H7 (cell line): ENCODE measurements at places on chromosomes 2 and 18.

GRCh38 chr2:163646687-163647086 lies 89.1 kb downstream of the FIGN start:
- DNase-seq = no peak

- DNase-seq = no peak
These were observed 437.3 kb upstream of the SMIM21 start for GRCh38 chr18:75864816-75865215.

- DNase-seq = no peak
These were observed 961 bp downstream of the RBM43 start for GRCh38 chr2:151260573-151261230.

DNA sequence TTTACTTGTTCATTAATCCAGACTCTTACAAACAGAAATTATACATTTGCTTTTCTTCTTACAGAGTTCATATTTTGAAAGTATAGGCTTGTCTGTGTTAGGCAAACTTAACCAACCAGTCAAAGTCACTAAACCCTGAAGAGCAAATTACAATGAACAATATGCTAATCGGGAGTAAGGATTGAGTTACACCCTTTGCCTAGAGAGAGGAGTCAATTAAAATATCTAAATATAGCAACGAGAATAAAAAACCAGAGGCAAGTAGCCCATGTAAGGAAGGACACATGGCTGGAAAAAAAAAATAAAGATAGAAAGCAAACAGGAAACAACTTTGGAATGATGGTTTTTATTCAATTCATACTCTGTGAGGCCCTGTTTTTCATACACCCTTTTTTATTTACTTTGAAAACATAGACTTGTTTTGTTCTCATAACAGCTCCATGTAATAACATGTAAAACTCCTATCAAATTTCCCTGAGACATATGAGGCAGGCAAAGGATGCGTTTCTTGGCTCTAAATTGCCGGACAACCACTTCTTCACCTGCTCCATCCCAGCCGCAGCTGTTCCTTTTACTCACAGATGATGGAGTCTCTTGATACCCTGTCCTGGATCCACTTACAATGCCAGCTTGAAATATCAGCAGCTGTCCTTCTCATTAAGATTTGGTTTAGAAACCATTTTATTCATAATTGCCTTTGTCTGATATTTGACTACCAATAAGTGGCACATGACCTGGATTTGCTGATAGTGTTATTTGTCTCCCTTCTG lies 767.7 kb upstream of the GCFC2 start:
- DNase-seq = peak; percentile 1

DNA sequence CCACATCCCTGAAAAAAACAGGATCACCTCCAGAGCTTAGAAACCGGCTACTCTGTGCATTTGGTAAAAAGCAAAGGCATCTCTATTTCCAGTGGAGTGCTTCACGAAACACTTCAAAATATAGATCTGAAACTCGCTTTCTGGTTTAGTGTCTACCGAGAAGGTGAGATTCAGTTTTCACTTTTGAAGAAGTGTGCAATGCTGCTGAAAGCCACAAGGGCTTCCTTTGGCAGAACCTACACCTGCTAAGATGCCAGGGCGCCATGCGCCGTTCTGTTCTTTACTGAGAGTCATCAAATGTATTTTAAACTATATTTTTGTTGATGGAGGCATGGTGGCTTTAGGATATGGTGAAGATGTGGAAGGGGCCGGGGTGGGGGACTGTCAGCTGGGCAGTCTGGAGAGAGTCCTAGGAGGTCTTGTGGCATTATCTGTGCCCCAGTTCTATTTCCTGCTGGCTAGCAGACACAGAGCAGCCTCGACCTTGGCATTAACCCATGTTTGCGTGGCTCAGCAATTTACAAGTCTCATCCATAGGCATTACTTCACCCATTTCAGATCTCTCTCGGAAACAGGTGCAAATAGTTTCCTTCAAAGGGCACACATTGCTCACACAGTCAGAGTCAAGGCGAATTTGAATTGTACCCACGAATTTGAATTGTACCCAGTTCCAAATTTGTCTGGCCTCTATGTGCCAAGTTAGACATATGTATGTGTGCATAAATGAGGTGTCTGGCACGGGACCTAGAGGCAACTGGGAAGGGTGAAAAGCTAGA lies 46.7 kb upstream of the KCNF1 start:
- DNase-seq = no peak

GRCh38 chr2:176109192-176109901 lies 2.3 kb downstream of the HOXD11 start:
- peak; percentile 38 for DNase-seq

- DNase-seq = no peak
These were observed 69.2 kb downstream of the RFTN2 start for GRCh38 chr2:197606180-197606579.
